ENCODE measurements at places on chromosomes 16 and 17.

DNA sequence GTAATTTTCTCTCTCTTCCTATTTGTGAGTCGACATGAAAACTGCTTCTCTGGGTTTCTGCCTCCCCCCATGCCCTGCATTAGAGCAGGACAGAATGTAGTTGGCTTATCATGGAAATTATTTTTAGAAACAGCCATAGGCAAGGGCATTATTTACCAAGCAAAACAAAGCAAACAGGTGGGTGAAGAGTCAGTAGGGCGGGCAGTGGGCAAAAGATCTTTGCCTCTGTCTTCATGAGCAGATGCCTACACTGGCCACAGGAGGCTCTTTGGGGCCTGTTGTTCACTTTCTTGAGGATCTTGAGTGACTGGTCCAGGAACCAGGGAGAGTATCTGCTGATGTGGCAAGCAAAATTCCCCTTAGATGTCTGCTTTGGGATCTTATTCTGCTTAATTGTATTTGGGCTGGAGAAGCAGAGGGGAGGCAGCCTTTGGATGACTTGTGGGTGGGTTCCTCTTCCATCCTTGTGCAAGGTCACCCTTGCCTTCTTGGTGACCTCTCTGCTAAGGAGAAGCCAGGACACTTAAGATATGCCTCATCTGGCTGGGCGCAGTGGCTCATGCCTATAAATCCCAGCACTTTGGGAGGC is 42.5 kb upstream of the CLEC19A start:
- DNase-seq: no peak

DNA sequence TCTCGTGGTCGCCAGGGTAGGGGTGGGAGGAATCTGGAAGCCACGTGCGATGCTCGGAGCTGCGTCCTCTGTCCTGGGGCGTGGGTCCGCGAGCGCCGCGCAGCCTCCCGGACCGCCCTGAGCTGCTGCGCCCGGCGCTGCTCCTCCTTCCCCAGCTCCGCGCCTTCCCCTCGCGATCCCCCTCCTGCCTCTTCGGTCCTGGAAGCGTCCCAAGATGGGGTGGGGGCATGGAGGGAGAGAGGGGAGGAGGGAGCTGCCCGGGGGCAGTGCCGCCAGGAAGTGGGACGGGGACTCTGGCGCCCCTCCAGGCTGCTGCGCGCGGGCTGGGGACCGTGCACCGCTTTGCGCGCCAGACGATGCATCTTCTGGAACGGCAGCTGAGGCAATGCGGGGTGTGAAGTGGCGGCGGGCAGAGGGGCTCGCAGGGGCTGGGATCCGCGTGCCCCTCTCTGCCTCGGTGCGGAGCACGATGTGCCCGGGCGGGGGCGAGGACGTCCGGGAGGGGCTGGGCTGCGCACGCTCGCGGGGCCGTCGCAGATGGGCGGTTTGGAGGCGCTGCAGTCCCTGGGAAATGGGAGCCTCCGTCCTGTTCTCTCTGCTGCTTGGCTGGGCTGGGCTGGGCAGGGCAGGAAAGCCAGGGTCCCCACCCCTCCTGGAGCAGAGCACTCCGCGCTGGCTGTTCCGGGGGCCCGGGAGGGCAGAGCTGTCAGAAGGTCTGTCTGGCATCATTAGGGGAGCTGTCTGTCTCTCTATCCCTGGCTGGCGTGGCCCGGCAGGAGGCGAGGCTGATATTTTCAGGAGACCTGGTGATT is 388.0 kb downstream of the SEC14L1 start:
- peak; percentile 61 for DNase-seq

DNA sequence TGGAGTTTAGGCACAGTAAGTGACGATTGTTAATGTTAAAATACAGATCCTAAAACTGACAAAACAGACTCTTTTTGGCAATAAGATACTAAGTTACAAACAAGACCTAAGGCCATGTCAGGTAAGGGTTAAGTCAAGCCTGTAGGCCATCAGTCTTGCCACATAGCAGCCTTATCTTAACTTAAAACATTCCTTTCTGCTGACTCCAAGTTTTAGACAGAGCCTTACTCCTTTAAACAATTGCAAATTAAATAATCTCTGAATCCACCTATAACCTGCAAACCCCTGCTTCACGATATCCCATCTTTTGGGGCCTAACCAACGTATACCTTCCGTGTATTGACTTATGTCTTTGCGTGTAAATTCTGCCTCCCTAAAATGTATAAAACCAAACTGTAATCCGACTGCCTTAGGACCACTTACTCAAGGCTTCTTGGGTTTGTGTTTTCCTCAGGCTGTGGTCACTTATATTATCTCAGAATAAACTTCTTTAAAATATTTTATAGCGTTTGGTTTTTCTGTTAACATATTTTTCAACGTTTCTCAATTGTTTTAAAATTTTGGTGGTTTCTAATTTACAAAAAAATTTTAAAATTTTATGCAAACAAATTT is 64.4 kb downstream of the EFCAB5 start:
- no peak for DNase-seq

- DNase-seq: no peak
Measured at GRCh38 chr17:33974276-33974675, 280.8 kb upstream of the CCL2 start.

DNA sequence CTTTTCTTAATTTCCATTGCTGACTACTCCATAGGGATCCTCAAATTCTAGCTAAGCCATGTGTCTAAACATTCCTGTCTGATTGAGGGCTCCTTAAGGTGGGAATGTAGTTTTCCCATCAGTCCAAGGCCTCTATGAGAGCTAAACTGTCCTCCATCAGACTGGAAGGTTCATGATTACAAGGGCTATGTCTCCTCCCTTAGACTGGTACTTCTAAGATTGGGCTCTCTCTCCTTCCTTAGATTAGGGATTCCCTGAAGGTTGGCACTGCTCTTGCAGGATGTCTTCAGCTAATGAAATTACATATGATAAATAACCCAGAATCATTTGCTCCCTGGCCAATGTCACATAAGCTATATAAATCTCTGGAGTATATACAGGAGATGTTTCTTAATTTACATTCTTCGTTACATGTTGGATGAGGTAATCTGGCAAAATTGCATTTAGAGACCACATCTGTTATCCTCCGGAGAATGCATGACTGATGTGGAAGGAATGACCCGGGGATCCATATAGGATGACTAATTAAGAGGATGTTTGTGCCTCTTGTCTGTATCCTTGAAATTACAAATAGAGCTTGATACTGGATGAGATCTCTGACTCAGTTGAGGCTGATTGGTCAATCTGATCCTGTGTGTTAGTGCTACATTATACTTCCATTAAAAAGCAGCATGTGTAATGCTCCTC is 14.2 kb downstream of the B4GALNT2 start:
- no peak for DNase-seq

DNA sequence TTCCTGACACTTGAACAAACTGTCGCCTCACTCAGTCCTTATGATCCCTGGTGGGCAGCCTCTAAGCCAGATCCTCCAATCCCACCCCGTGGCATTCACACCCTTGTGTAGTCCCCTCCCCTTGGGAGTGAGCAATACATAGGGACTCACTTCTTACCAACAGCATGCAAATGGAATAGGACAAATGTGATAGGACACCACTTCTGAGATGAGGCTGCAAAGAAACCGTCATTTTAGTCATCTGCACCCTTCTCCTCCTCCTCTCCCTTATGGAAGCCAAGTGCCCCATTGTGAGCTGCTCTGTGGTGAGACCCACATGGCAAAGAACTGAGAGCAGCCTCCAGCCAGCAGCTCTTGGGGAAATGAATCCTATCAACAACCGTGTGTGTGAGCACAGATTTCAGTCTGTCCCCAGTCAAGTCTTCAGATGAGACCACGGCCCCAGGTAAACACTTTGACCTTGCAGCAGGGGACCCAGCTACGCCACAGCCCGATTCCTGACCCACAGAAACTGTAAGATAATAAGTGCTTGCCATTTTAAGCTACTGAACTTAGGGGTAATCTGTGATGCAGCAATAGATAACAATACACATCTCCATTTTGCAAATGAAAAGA is 46.9 kb downstream of the ZFHX3 start:
- DNase-seq: no peak

DNA sequence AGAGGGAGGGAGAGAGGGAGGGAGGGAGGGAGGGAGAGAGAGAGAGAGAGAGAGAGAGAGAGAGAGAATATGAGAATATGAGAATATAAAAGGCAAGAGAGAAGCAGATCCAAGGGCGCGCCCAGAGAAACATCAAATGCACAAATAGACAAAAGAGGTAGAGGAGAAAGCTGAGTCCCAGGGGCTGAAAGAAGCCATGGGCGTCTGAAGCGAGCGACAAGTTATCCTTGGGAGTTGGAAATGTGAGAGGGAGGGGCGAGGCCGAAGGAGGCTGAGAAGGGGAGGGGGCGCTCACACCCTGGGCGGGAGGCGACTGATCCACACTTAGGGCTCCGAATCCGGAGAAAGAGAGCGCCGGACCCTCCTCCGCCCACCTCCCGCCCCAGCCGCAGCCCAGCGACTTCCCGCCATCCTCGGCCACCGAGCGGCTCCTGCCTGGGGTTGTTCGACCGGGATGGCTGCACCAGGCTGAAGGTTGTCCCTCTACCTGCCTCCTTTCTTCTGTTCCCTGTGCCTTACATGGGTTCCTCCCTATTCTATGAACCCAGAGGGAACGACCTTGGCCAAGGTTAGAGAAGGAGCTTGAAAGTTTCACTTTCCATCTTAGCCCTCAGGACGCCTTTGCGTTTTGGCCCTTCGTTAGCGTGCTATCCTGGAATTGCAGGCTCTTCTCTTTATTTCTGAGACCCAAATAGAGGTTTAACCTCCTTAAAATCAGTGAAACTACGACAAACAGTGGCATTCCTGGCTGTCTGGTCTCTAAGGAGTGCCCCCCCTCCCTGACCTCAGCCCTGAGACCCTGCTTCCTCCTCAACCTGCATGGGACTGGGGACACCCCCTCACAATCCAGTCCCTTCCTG is 21.2 kb upstream of the HOXB9 start:
- no peak for DNase-seq

- DNase-seq: peak; percentile 72
Measured at GRCh38 chr17:80025796-80026195, 9.9 kb downstream of the TBC1D16 start.

GRCh38 chr16:3019594-3020246 is 448 bp upstream of the TNFRSF12A start:
- no peak for DNase-seq

GRCh38 chr17:67212231-67212630 is 32.8 kb downstream of the HELZ start:
- no peak for DNase-seq

DNA sequence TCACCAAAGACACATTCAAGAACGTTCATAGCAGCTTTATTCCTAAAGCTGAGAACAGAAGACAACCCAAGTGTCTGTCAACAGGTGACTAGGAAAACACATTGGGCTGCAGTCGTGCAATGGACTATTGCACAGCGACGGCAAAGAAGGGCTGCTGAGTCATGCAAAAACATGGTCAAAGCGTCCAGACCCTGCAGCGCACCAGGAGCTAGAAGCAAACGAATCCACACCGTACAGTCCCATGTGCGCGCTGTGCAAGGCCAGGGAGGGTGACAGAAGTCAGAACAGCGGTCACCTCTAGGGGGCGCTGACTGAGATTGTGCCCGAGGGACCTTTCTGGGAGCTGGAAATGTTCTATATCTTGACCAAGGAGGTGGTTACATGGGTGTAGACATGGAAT is 266.4 kb downstream of the MAF start:
- DNase-seq: no peak

DNA sequence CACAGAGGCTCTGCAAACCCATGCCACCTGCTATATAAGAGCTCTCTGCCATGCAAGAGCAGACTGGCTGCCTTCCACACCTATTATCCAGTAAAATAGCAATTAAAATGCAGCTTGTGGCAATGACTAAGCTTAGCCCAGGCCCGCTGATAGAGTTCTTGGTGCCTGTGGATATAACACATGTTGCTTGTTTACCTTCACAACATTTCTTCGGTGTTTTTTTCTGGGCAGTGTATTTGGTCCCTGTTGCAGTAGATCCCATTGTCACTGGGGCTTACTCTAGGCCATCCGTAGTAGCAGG is 63.5 kb downstream of the SPECC1 start:
- peak; percentile 21 for DNase-seq

- DNase-seq: no peak
Measured at GRCh38 chr17:28071891-28072606, 29.6 kb downstream of the NLK start.

- DNase-seq: no peak
Measured at GRCh38 chr17:51667706-51668083, 407.3 kb downstream of the UTP18 start.

- no peak for DNase-seq
Measured at GRCh38 chr16:17497648-17498047, 26.9 kb upstream of the XYLT1 start.

GRCh38 chr17:49013311-49014213 is 16.4 kb downstream of the IGF2BP1 start:
- DNase-seq: no peak

DNA sequence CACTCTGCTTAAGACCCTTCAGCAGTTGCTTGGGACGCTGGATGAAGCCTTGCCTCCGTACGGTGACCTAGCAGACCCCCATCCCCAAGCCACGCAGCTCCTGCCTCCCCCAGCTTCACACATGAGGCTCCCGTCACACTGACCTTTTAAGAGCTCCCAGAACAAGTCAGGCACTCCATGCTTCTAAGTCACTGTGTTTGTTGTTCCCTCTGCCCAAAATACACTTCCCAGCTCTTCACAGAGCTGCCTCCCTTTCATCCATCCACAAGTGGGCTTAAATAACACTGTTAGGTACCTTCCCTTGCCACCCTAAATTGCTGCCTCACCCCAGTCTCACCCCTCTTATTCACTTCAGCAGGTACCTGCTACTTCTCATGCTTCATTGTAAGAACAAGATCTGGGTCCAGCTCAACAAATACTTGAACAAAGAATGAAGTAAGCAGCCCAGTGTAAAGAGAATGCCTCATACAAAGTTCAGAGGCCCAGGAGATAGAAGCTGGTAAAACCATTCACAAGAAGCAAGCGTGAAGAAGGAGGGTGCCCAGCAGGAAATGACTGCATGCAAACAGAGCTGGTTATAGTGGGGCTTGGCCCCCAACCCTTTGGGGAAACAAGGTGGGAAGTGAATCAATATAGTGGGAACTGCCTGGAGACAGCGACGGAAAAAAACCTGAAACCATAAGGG is 5.8 kb downstream of the ZC3H7A start:
- DNase-seq: no peak

GRCh38 chr17:55177855-55178217 is 86.9 kb upstream of the HLF start:
- no peak for DNase-seq

- no peak for DNase-seq
Measured at GRCh38 chr17:74736513-74737298, at the start of gene RAB37. RAB37 (plus strand) TSS chr17:74737256; CDS start chr17:74737273, 17 bp downstream.

DNA sequence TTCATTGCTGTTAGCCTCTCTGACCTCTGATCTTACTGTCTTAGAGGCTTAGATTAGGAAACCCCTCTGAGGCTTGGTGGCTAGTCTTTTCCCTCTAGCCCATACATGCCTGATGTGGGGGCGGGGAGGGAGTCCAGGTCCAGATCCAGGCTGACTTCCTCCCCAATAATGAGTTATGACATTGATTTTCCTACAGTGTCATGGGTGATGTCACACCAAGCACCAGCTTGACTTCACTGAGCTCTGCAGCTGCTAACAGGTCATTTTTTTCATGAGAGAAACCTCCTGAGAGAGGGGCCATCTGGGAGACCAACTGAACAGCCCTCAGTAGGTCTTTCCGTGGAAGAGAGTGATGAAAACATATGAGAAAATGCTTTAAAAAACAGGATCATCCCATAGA is 180.2 kb upstream of the N4BP1 start:
- DNase-seq: no peak
